ENCODE measurements at places on chromosomes 7 and 10.

- DNase-seq: no peak
Measured at GRCh38 chr7:107274506-107274905, 105.7 kb downstream of the HBP1 start.

DNA sequence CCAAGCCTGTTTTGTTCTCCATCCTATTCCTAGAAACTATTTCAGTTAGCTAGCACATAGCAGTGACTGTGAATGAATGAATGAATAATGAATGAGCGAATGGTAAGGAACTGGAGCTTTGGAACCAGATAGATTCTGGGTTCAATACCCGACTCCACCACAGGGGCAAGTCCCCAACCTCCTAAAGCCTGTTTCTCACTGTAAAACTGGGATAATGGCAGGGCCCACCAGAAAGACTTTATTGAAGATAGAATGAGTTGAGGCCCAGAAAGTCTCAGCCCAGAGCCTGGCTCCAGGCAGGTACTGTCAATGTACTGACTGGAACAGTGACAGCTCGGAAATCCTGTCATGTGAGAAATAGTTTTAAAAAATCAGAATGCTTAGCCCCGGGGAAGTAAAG lies 1.1 kb upstream of the CDH23 start:
- no peak for DNase-seq

DNA sequence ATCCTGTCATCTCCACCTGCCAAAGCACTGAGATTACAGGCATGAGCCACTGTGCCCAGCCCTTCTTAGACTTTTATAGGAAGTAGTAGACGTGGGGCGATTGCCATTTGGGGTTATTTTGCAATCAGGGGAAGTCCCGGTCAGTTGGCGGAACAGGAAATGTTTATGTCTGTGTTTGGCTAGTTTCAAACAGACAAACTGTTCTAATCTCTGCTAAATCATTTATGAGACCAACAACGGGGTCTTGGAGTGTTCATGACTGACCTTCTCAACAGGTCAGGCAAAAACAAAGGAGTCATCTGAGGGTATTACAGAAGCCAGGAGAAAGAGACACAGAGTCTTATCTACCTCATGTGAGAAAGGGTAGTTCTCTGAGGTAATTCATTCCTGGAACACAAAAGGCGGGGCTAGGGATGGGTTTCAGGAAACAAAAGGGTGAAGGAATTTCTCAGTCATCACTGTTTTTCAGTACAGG lies 6.6 kb upstream of the TPK1 start:
- no peak for DNase-seq

DNA sequence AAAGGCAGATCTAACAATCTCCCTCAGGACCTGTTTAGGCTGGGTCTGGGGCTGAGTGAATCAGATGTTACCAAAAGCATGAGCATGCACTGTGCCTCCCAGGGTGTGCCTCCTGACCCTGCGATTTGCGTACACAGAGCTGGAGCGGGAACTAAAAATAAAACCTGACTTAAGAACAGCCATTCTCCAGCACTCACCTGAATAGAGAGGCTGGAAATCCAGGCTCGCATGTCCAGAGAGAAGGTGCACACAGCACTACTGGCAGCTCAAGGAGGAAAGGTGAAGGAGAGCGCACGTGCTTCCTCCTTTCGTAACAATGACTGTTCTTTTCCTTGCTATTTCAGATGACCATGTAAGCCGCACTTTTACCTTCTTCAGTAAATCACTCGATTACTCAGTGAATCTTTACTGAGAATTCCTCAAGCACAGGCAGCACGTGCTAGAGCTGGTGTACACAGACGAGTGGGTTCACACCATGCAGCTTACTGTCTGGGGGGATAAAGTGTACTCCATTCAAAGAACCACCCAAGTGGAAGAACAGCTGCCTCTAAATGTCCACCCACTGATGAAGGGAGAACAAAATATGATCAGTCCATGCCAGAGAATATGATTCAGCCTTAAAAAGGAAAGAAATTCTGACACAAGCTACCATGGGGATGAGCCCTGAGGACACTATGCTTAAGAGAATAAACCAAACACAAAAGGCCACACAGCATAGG lies 45.6 kb downstream of the SFMBT2 start:
- peak; percentile 6 for DNase-seq

DNA sequence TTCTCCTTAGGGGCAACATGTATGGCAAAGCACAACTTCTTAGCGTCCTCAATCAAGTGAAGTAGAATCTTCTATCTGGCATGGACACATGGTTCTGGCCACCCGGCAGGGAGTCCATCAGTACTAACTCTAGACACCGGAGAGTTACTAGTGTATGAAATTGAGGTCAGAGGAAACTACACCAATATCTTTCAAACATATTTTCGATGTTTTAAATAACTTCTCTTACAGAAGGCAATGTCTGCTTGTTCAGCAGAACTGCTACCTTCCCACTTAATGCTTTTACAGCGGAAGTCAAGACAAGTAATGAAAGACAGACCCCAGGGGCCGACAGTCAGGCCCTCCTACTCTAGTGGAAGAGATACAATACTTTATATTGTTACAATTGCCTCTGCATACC lies 89.9 kb downstream of the RNF216 start:
- no peak for DNase-seq

GRCh38 chr10:120505866-120506265 lies 48.8 kb downstream of the PLPP4 start:
- DNase-seq: no peak

GRCh38 chr10:43252166-43252782 lies 14.6 kb downstream of the RASGEF1A start:
- no peak for DNase-seq

- DNase-seq: peak; percentile 88
Measured at GRCh38 chr10:48493083-48493871, 111.6 kb downstream of the ARHGAP22 start.

DNA sequence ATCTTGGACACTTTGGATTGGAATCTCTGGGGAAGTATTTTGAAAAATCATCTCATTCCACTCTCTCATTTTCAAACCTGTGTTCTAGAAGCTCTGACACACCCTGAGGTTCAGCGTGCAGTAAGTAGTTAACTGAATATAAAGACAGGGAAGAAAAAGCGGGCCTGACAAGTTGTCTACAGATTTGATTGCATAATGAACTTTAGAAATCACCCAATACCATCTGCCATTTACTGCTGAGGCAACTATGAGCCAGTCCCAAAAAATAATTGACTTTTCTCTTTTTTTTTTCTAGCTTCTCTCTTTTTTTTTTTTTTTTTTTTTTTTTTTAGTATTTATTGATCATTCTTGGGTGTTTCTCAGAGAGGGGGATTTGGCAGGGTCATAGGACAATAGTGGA lies 29.5 kb downstream of the CDC123 start:
- DNase-seq: no peak

GRCh38 chr7:28015169-28015568 lies 165.4 kb downstream of the JAZF1 start:
- DNase-seq: no peak

- no peak for DNase-seq
Measured at GRCh38 chr7:139588632-139589031, 65.1 kb downstream of the CLEC2L start.

DNA sequence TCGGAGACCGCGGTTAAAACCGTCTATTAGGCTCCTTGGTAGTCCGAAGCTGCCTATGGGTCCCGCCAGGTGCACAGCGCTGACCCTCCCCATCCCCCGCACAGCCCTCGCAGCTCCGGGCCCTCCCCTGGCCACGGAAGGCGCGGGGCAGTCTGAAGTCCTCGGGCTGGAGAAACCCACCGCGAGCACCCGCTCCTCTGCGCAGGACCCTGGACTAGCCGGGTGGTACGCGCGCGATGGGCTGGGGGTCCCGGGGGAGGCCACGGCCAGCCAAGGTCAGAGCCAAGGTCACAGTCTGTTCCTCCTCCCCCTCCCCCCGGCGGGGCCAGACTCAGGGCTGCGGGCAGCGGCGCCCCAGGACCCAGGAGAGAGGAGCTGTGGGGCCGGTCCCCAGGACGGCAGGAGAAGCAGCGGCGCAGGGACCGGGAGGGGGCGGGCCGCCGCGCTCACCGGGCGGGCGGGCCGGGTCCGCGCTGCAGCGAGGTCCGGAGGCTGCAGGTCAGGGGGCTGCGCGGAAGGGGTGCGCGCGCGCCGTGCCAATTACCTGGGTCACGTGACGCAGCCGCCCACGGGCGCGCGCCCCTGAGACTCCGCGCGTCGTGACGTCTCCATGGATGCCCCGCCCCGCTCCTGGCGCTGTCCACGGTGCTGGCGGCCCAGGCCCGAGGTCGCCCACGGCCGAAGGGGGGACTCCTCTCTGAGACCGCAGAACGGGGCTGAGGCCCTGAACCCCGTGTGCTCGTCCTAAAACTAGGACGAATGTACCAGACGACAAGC lies at the start of gene OGDHL:
TSS of gene OGDHL (minus strand) at position 535 of the 777 bp plus-strand sequence. CDS start 3,731 bp downstream, outside the sequence.
- no peak for DNase-seq

- DNase-seq: no peak
Measured at GRCh38 chr7:103905997-103906396, 83.5 kb downstream of the RELN start.

All from mesenteric fat pad (tissue), 1 donor.